Heart right ventricle (tissue), 16 donors: ENCODE measurements at places on chromosomes 2 and 18. TPM values are rescaled to one million over a fixed set of nuclear protein-coding genes. Genes with fewer than 3 reads are reported as not detected.

- no peak for DNase-seq
Measured at GRCh38 chr2:102667072-102667471, 47.7 kb downstream of the SLC9A2 start.

DNA sequence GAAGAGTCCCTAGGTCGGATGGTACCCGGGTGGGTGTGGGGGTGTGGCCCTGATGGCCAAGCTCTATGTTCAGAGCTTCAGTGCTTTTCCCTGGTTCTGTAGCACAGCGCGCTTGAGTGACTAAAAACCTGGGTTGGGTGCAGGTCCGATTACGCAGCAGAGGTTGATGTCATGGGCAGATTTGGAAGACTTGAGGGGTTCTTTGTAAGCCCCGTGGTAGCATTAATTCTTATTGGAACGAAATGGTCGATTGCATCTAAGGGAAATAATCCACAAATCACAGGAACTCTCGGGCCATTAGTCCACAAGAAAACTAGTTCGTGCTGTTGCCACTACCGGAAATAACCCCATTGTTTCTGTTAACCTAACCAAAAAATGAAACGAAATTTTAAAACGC is 9.0 kb downstream of the HOXD8 start:
- no peak for DNase-seq

Gene TUBA4B
- not detected for total RNA-seq

DNA sequence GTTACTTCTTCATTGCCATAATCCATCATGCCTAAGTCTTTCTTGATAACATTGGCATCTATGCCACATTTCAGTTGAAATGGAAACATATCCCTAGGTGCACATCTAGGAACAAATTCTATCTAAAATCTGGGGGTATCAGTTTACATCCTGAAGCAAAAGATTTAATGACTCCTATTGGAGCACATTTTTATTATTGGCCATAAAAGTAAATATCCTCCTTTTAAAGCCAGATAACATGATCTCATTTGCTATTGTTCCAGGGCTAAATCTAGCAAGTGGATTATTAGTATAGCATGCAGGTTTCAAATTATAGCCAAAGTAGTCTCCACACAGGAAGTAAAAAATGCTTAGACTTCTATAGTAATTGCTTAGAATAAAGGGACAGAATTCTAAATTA is 193.2 kb downstream of the CDH2 start:
- no peak for DNase-seq

Gene SNTG2
- total RNA-seq = 0.49 TPM

GRCh38 chr18:49630246-49630699 is 68.4 kb downstream of the LIPG start:
- no peak for DNase-seq

DNA sequence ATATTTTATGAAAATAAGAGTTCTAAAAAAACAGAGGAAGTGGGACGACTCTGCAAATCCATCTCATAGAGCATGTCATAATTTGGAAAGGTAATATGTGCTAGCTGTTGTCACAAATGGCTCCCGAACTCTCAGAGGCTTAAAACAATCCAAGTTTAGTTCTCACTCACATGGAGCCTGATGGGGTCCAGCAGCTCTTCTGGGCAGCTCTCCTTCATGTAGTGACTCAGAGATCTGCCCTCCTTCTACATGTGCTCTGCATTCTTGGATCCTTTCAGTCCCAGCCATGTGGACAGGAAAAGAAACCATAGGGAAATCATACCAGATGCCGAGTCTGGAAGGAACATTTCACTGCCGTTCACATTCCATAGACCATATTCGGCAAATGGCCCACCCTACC is 180.1 kb upstream of the APCDD1 start:
- DNase-seq = no peak

GRCh38 chr2:113175042-113175628 is 1.4 kb downstream of the PSD4 start:
- no peak for DNase-seq

DNA sequence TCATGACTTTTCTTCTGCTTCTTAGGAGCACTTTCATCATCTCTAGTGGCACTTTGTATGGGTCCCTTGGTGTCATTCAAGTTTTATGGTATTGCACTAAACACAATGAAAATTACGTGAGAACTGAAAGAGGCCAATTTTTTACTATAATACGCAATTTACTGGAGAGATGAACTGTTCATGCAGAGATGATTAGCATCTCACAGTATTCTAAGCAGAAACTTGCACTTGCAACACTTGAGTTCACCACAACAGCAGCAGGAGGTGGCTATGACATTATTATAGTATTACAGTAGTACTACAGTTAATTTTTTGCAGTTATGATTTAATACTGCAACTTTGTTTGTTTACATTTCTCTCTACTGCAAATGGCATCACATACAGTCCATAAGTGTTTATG is 793.1 kb upstream of the CRIM1 start:
- DNase-seq = no peak

Gene NXPH2
- total RNA-seq = not detected

DNA sequence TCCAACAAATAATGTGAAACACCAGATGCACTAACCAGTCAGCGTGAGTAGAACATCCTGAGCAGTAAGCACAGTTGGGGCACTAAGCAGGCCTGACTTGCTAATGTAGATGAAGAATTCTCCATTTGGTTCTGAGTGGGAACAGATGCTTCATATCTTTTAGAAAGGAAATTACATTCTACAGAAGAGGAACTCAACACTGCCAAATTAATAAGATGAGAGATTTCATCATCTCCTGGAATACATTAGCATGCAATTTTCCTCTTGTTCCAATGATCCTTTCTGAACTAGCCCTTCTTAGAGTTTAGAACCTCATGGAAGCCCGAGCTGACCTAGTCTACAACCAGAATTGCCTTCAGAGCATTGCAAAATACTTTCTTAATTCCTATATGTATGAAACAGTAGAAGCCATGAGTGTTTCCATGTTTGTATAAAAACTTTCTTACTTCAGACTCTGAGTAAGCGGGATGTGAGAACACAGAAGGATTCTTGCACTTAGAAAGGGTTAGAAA is 34.8 kb downstream of the COL5A2 start:
- no peak for DNase-seq

DNA sequence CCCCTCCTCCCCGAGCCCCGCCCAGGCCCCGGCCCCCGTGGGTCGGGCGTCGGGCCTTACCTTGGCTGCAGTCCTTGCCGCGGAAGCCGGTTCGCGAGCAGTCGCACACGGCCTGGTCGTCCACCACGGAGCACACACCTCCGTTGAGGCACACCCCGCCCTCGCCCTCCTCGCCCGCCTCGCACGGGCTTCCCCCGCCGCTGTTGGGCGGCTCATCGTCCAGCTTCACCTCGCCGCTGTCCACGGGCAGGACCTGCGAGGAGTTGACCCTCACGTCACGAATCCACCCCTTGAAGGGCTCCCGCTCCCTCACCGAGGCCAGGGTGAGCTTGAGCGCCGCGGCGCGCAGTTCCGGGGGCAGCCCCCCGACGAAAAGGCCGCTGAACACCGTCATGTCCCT is 4.5 kb downstream of the NRXN1 start:
- peak; percentile 6 for DNase-seq

DNA sequence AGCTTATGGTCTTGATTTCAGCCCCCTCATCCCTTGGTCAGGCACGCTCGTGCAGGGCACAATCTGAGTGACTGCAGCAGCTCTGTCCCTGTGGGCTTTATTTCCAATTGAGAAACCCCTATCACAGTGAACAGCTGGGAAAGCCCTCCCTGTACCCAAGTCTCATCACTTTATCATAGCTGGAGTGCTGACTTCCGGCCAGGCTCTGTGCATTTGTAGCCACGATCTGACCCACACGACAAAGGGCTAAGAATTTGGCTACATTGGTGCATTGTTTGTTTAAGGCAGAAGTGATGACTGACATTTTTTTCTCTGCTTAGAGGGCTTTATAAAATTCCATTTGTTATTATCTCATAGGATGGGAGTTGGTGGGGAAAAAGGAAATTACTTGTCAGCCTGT is 184.4 kb downstream of the KCNS3 start:
- DNase-seq = no peak

GRCh38 chr2:241986836-241987641 is 117.5 kb downstream of the RTP5 start:
- no peak for DNase-seq

Gene TMEM127
- 107 TPM for total RNA-seq

GRCh38 chr2:203246646-203247045 is 7.8 kb downstream of the CYP20A1 start:
- DNase-seq = no peak

GRCh38 chr18:48627216-48627615 is 88.4 kb downstream of the CTIF start:
- DNase-seq = no peak

GRCh38 chr18:36075862-36076587 is 8.7 kb upstream of the RPRD1A start:
- DNase-seq = no peak

Gene IL36G
- total RNA-seq = not detected

GRCh38 chr18:44637210-44638033 is 43.3 kb upstream of the SETBP1 start:
- no peak for DNase-seq

DNA sequence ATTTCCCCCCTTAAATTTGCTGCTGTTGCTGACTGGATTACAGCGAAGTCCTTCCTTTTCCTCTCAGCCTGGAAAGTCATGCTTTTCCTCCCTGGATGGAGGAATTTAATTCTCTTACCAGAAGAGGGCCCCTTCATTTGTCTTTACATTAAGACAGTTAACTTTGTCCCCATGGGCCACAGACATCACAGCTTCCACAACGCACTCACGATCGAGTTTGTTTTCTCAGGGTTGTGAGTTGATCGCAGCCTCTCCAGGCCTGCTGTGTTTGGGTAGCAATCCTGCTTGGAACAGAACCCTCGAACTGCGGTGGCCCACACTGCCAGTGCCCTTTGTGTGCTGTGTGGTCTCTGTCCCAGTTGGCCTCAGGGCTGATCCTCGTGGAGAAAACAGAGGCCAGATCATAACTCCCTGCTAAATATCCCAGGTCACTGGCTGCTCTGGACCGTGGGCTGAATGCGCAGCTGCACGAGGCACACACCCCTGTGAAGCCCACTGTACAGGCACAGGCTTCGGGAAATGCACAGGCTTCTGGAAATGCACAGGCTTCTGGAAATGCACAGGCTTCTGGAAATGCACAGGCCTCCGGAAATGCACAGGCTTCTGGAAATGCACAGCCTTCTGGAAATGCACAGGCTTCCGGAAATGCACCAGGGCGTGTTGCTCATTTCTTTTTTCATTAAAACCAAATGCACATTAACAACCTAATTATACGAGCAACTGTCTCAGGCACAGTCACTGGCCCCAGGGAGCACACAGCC is 2.2 kb upstream of the PDIA6 start:
- DNase-seq = no peak

Gene CDCA7
- 0.93 TPM for total RNA-seq

DNA sequence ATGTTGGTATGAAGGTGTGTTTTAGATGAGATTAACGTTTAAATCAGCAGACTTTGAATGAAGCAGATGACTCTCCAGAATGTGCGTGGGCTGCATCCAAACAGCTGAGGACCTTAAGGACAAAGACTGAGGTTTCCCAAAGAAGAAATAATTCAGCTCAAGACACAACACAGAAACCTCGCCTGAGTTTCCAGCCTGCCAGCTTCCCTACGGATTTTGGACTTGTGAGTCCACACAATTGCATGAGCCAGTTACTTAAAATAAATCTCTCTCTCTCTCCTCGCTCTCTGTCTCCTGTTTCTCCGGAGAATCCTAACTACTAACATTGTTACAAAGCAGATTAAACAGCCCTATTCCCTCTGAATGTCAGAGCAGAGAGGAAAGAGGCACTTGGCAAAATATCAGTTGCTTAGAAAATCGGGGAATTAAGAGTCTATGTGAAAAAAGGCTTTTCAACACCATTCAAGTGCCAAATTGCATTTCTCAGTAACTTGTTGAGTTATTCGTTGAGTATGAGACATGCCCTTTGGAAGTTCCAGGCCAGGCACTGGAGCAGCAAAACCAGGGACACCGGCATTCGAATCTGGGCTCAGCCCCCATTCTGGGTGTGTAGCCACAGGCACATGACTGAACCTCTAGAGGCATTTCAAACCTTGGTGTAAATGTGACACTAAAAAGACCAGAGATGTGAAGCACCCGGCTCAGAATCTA is 174.6 kb upstream of the PID1 start:
- DNase-seq = peak; percentile 30

Gene RNASEH1
- total RNA-seq = 17.3 TPM

DNA sequence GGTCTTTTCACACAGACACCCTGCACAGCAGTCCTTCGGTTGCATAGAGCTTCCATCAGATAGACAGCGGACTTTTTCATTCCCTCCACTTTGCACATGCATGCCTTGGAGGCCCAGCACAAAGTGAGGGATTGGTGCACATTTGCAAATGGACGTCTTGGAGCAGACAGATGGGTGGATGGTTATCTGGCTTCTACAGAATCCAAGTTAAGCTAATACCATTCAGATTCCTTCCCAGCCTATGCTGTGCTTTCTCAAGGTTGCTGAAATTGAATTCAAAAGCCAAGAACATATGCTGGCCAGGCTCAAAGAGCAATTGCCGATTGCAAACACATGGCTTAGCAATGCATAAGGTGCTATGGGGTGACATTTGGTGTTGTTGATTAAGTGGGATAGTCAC is 186.4 kb downstream of the VAPA start:
- DNase-seq = no peak

DNA sequence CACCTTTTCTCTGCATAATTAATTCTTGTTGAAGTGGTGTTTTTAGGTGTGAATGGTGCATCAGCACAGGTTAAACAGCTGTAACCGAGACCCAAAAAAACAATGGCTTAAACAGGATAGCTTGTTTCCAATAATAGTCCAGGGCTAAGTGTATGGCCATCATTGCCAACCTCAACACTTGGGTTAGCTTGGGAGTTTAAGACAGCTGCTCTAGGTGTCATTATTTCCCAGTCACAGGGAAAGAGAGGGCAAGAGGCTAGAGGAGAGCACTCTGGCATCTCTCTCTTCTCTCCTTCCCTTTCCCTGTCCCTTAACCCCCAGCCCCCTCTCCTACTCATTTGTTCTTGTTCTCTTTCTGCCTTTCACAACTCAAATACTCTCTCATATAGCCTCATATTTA is 21.1 kb downstream of the BIRC6 start:
- DNase-seq = no peak

GRCh38 chr2:189115126-189115525 is 64.4 kb downstream of the COL5A2 start:
- DNase-seq = no peak

GRCh38 chr2:216416571-216417307 is 4.5 kb downstream of the SMARCAL1 start:
- DNase-seq = peak; percentile 37

DNA sequence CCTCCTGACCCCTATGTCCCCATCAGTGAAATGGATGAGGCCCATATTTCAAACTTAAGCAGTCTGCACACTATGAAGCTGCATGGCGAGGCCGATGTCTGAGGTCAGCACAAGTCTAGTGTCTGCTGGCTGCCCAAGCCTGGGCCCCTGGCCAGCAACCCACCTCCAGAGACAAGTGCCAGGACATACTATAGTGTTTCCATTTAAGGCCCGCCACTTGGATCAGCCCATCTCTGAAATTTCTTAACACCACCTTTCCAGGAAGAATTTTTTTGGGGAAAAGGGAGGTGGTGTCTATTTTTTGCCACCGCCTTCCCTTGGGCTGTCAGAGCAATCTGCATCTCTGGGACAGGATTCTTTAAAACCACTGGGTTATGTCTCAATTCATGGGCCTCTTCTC is 1.8 kb downstream of the ACVR1 start:
- peak; percentile 38 for DNase-seq

Gene EPG5
- total RNA-seq = 20.0 TPM

GRCh38 chr18:36620788-36621187 is 208.0 kb downstream of the TPGS2 start:
- no peak for DNase-seq
